ENCODE measurements at places on chromosomes 3 and 15.

- no peak for DNase-seq
Observed at GRCh38 chr3:183577346-183577745, 21.8 kb upstream of the KLHL6 start.

- no peak for DNase-seq
Observed at GRCh38 chr3:56918111-56918568, 116.4 kb upstream of the ARHGEF3 start.

DNA sequence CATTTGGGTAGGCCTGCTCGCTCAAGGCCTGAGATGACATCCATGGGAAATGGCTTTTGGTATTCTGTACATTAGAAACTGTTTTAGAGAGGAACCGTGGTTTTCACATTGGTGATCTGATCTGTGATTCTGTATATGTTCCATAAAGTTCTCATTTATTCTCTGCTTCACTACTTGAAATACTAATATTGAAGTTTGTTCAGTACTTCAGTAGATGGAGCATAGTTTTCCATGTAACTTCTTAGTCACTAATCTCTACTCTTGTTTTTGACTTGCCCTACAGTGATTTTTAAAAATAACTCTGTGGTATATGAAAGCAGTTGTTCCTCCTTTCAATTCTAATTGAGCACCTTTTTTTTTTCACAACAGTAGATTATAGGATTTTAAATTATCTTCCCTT is 66.5 kb downstream of the MBNL1 start:
- no peak for DNase-seq

DNA sequence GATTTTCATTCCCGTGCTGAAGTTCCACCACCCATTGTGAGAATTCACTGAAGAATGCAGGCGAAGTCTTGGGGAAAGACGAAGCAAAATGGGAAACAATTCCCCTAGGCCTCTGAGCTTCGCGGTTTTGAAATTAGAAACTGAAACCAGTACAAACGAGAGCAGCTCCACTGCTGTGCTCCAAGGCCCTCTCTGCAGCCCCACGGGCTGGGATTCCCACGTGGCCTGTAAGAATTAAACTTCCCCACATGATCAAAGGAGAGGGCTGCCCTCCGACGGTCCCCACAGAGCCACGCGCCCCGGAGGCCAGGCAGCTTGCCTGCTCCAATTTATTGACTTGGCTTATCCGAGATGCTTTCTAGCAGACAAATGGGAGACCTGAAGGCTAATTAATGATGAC is 144.0 kb downstream of the GREM1 start:
- no peak for DNase-seq

GRCh38 chr3:32703491-32703972 is 18.5 kb downstream of the CNOT10 start:
- DNase-seq = peak; percentile 20

GRCh38 chr3:141519587-141519986 is 32.8 kb downstream of the RASA2 start:
- no peak for DNase-seq

DNA sequence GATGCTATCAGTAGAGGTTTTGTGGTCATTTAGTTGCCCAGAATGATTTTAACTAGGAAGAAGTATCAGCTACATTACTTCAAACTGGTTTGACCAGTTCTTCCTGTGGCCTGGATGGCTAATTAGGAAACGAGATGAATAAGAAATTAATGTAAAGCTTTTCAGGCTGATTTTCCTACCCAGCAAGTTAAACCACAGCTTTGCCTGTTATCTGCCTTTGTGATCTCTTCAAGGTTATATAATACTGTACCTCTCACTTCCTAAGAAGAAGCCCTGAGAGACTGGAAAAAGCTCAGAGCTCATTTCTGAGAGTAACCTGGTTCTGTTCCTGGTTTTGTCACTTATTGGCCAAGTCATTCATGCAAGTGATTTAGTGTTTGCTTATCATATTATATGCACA is 782.2 kb upstream of the GOLIM4 start:
- no peak for DNase-seq

GRCh38 chr3:180563406-180563805 is 38.6 kb upstream of the TTC14 start:
- DNase-seq = no peak

- no peak for DNase-seq
Observed at GRCh38 chr15:79035111-79035601, 55.4 kb downstream of the RASGRF1 start.

GRCh38 chr15:39692356-39693327 is 90.0 kb downstream of the FSIP1 start:
- no peak for DNase-seq

DNA sequence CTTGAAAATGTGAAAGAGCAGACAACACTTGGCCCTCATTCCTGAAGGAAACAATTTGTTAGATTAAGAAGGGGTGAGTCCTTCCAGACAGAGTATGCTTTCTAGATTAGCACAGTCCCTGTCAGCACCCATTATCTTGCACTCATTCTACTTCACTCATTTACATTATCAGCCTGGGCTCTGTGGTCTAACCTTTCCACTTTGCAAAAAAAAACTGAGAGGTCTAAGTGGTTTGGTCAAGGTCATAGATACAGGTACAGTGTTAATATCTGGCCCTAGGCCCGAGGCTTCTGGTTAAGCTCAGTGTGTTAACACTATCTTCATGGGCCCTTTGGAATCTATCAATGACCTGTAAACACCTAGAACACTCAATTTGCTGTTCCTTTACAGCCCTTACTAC is 123.4 kb upstream of the LRRN1 start:
- DNase-seq = no peak

DNA sequence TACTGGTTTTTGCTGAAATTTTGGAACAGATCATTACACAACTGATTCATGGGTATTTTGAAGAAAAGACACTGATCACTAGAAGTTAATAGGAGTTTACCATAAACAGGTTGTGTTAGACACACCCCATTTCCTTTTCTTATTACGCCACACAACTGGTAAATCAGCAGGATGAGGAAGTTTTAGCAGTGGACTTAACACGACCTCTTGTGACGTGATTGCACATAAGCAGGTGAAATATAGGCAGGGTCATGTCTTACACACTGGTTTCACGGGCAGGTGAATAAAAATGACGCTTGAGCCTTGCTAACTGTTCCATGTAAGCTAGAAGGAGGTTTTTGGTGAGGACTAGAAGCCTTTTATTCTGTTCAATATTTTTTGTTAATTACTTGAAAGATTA is 27.1 kb upstream of the TPRG1 start:
- DNase-seq = peak; percentile 79

DNA sequence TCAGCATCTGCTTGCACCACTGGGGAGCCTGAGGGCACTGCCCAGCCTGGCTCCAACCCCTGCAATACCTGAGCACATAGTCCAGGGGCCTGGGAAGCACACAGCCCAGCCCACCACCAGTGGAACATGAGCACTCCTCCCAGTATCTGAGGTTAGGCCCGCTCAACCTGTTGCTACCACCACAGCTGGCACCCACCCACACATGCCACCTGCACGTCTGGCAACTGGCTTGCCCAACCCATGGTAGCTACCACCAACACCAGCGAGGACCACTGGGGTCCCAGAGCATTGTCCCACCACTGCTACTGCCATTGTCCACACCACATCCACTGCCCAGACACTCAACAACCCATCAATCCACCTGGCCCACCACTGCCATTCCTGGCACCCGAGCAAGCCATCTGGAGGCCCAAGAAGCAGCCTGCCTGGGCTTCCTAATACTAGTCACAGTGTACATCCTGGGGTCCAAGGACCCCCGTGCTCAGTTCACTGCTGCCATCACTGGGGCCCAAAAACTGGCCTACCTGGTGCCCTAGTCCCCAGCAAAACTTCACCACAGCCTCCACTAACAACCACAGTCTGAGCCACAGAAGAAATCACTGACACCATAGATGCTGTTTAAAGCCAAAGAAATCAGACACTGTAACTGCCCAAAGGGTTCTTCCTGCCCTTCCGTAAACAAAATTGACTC is 62.1 kb upstream of the TBC1D23 start:
- no peak for DNase-seq

GRCh38 chr3:66115858-66116654 is 77.3 kb upstream of the MAGI1 start:
- peak; percentile 93 for DNase-seq

DNA sequence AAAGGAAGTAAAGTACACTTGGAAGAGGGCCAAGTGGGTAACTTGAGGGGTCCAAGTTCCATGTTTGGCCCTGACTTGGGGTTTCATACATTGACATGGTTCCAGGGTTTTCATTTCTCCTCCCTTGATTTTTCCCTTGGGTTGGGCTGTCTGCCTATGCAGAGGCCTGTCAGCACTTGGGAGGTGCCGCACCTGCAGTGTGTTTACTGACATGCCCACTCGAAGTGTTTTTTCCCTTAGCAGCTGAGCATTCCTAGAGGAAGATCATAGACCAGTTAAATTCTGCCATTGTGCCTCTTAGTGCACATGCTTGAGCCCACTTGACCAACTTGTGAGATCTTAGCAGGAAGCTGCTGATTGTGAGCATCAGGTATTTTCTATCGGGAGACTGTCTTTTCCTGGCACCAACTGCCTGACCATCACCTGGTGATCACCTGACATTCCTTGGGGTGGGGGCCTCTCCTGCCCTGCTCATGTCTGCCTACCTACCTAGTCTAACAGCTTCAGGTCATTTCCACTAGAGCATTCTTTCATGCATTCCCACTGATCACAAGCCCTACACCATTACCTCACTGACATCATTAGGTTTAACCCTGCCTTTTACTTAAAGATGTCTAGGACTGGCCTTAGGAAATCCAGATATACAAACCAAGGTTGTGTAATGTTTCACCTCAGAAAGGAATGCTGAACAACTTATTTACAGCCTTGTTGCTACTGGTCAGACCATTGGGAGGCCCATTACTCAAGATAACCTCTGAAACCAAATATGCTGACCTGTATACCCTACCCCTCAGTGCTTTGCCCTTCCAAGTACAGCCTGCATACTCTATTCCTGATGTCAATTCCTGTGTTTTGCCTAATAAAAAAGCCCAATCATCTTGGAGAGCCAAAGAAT is 68.3 kb downstream of the CD47 start:
- DNase-seq = no peak

DNA sequence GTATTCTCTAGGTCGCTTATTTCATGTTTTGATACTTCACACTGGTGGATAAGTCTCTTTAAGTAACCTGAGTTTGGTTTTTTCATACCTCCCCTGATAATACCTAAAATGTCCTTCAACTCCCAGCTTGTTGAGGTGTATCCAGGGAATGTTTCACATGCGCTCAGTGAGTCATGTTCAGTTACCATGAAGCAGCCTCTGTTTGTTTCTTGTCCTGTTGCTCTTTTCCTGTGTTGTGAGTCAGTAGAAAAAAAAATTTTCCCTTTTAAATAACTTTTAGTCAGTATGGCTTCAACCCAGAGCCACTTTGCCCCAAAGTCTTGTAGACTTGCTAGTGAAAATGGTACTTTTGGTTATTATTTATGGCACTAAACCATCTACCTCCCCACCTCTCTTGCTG is 278.4 kb upstream of the ZPLD1 start:
- peak; percentile 5 for DNase-seq

GRCh38 chr15:70084461-70084860 is 13.3 kb downstream of the TLE3 start:
- no peak for DNase-seq

GRCh38 chr3:42078677-42079076 is 12.5 kb upstream of the TRAK1 start:
- no peak for DNase-seq

GRCh38 chr3:30347679-30348216 is 258.7 kb upstream of the TGFBR2 start:
- no peak for DNase-seq

GRCh38 chr15:93135459-93135858 is 46.4 kb upstream of the RGMA start:
- DNase-seq = no peak

DNA sequence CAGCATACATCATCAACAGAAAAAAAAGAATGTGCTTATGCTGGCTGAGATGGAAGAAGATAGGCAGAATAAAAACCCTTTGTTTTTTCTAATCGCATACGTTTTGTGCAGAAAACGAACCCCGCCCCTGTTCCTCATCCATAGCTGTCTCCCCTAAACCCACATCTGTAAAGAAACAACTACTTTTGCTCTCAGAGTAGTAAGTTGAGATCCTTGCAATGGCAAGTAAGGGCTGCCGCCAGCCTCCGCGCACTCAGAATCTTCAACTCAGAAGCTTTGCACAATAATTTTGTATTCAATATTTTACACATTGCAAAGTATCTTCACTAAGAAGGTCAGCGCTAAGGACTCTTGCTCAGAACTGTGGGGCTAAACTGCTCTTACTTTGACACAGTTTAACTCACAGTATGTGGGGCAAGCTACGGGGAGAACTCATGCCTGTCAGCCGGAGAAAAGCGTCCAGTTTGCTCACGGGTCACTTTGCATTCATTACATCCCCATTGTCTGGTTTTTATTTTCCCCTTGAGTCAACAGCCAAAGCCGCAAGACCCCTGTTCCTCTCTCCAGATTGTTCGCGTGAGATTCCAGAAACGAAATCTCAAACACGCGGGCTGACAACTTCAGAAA is 1.0 kb downstream of the LYSMD4 start:
- DNase-seq = no peak

GRCh38 chr3:8482960-8483665 is 18.5 kb upstream of the LMCD1 start:
- no peak for DNase-seq

- no peak for DNase-seq
Observed at GRCh38 chr15:58407778-58408177, 24.0 kb upstream of the LIPC start.

DNA sequence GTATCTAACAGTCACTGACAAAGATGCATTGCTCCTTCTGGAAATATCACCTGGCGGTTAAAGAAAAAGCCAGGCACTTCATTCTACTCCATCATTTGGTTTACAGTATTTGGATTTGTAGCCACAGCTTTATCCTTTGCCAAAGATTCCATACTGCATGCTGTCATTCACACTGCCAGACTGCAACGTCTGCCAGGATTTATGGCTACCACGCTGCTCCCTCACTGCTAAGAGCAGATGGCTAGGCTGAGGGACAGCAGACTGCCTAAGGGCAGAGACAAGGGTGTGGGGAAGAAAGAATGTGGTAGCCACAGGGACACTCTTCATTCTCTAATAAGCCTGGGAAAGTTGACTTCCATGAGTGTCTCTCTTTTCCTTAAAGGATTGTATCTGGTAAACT is 1047.0 kb downstream of the TUSC7 start:
- no peak for DNase-seq

- DNase-seq = no peak
Observed at GRCh38 chr3:71629711-71630110, 46.2 kb upstream of the FOXP1 start.

GRCh38 chr15:65824941-65825544 is 33.0 kb upstream of the DENND4A start:
- no peak for DNase-seq

DNA sequence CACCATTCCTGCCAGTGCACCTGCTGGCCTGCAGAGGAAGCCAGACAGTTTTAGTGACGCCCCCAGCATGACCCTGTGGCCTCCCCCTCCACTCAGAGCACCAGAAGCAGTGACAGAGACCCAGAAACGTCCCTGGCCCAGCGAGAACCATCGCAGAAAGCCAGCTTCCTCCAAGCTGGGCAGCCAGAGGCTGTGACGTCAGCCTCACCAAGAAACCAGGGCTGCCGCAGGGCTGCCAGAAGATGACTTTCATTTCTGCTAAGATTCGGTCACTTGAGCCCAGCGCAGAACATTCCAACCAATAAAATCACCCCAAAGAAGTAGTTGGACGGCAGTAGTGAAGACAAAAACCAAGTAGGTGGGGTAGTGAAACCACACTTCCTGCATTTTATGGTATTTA is 29.6 kb upstream of the RPL32 start:
- DNase-seq = no peak

- no peak for DNase-seq
Observed at GRCh38 chr3:9659849-9660248, 10.5 kb downstream of the MTMR14 start.

GRCh38 chr3:14244521-14245247 is 66.1 kb downstream of the LSM3 start:
- DNase-seq = no peak

Data from SW480 (cell line).